ENCODE measurements at places on chromosomes 13 and 19.

DNA sequence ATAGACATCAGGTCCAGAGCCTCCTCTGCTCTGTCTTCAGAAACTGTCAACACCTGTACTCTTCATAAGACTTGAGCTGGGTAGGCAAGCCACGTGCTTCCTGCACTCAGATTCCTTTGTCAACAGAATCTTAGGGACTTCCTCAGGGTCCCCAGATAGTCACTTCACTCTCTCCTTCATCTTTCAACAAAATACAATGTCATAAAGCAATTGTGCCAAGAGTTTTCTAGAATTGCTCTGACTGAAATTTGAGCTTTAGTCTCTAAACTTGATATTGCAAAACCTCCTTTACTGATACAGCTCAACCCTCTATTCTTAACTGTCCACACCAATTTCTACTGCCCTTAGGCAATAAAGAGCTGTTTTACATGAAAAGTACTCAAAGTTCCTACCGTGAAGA lies 179.9 kb downstream of the IRS2 start:
- no peak for DNase-seq

DNA sequence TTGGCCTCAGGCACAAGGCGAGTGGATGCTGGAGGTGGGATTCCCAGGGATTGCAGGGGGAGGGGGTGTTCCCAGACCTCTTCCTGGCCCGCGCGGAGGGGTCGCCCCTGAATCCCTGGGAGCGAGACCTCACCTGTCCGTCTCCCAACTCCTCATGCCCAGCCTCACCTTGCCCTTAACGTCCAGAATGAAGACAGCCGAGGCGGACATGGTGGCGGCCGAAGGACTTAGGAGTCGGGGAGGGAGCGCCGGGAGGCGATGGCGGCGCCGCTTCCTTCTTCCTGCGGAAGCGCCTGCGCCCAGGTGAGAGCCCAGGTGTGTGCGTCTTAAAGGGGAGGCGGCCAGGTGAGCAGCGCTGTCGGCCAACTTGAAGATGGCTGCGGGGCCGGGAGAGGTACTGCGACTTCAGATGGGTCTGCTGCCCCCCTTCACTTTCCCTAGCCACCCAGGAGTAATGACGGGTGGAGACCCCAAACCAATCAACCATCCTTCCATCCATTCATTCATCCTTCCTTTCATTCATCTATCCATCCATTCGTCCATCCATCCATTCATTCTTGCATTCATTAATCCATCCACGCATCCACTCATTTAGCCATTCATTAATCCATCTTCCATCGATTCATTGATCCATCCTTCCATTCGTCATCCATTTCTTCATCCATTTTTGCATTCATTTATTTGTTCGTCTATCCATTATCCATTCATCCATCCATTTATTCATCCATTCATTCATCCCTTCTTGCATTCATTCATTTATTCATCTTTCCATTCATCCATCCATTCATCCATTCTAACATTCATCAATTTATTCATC lies at the start of gene AP1M2:
Gene AP1M2, minus strand, starts transcription at position 291 of the 817 bp plus-strand sequence. Its CDS starts 81 bp downstream, at position 210.
- DNase-seq: no peak

DNA sequence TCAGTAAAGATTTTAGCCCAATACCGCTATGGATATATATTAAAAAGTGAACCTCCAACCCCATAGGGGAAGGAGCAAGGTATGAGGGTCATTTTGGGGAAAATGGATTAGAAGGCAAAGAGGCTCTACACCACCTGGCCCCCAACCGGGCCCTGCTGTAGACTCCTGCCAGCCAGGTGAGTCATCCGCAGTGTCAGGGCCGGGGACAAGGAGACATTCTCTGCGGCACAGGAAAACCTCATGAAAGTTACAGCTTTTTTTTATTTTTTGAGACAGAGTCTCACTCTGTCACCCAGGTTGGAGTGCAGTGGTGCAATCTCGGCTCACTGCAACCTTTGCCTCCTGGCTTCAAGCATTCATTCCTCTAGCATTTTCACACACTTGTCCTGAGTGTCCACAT lies 32.0 kb downstream of the ZFR2 start:
- no peak for DNase-seq

DNA sequence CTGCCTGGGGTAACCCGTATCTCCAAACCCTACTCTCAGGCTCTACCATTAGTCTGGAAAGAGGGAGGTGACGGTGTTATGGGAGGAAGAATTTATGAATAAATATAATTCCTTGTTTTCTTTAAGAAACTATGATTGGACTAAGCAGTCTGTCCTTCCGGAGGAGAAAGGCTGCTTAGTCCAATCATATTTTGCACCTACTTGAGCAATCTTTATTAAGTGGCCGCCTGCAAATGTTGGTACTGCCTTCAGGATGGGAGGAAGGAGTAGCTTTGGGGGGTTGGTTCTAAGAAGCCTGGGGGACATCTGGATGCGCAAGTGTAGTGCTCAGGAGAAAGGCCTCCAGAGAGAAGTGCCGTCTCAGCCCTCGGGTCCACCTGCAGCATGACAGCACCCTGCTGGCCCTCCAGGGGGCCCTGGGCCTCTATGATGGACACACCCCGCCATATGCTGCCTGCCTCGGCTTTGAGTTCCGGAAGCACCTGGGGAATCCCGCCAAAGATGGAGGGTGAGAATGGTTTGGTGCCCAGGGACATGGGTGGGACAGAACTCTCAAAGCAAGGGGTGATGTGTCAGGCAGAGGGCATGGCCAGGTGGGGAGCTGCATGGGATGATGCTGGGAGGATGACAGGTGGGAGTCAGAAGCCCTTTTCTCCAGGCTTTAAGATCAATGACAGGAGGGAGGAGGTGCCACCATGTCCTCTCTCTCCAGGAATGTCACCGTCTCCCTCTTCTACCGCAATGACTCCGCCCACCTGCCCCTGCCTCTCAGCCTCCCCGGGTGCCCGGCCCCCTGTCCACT lies 4.1 kb downstream of the ACP4 start:
- no peak for DNase-seq

DNA sequence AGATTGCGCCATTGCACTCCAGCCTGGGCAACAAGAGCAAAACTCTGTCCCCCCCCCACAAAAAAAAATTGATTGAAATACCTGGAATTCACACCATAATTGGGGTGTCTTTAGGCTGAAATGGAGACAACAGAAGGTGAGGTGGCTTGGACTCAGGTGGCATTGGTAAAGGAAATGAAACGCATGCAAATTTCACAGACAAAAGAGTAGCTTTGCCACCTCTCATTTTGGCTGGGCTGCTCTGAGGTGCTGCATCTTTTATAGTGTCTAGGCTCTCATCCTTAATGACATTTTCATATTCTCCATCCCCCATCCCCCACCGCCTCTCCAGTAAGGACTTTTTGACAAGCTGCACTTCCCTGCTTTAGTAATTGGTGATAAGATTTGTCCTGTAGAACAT lies 6.9 kb downstream of the UBE2L5 start:
- no peak for DNase-seq

GRCh38 chr13:93984052-93984451 lies 495.4 kb downstream of the DCT start:
- DNase-seq: no peak

GRCh38 chr13:31134039-31134711 lies 27.5 kb downstream of the HSPH1 start:
- no peak for DNase-seq

DNA sequence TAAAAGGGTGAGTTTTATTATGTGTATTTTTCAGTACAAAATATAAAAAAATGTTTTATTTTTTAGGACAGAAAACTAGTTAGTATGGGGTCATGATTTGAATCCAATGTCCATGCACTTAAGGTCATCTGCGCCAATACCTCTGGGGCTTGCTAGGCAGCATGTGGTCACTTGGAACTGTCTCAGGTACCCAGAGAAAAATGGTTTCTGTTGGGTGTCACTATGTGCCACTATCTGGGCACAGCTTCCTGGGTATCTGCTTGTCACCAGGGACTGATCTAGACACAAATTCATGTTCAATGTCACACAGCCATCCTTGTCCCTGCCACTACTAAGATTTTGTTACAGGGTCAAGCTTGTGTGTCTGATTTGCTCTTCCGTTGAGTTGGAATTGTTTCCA lies 100.4 kb downstream of the RGCC start:
- no peak for DNase-seq

DNA sequence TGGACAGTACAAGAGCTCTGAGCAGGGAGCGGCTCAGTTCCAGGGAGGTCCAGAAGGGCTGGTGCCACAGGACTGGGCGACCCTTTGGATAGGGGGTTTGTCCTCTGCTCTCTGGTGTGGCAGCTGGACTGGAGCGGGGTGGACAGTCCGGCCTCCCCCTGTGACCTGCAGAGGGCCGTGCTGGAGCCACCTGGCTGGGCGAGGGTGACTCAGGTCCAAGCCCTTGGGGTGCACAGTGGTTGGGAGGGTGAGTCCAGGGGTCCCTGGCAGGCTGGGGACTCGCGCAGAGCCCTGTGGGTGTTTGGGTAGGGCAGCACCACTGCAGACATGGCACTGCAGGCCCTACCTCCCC lies 7.2 kb downstream of the SSBP4 start:
- no peak for DNase-seq

GRCh38 chr13:113656003-113656588 lies 1.9 kb downstream of the ATP4B start:
- no peak for DNase-seq

GRCh38 chr13:32176696-32177095 lies 138.5 kb downstream of the ZAR1L start:
- no peak for DNase-seq

DNA sequence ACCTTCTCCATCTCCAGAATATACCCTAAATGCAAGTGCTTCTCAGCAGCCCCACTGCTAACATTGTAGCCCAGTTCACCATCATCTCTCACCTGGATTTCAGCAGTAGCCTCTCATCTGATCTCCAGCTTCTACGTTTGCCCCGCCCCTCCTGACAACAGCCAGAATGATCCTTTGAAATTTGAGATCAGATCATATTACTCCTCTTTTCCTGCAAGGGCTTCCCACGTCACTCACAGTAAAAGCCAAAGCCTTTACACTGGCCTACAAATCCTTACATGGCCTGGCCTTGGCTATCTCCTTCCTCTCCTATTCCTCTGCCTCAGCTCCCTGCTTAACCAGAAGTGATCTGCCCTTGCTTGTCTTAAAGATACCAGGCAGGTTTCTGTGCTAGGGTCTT lies 94.3 kb upstream of the NBEA start:
- DNase-seq: peak; percentile 22
